ENCODE measurements at places on chromosomes 4 and X.

- no peak for DNase-seq
These were observed 690.0 kb upstream of the HS3ST1 start for GRCh38 chr4:12118651-12119213.

- no peak for DNase-seq
These were observed 912.9 kb upstream of the INTU start for GRCh38 chr4:126719852-126720251.

- no peak for DNase-seq
These were observed 211.9 kb downstream of the AFAP1 start for GRCh38 chr4:7727749-7728148.

- no peak for DNase-seq
These were observed 58.6 kb upstream of the PRSS48 start for GRCh38 chr4:151218343-151218742.

DNA sequence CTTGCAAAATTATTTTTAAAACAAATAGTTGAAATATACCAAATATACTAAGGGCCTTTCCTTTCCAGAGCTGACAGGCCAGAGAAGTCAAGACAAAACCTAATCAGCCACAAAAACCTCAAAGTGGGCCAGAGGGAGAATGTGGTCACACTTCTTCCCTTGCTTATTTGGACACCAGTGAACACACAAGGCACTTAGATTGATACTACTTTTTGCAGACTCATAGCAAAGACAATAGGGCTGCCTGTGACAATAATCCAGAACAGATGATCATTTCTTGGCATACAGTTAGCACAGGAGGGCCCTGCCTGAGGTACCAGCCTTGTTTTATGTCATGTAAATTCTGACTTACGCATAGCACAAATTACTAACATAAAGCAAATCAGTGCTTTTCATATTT, 215.7 kb upstream of the NEIL3 start:
- no peak for DNase-seq

Measured in NCI-H1436 treated with DMSO at 0.1 percent for 48 hours (cell line).